ENCODE measurements at places on chromosomes 3 and 15.

DNA sequence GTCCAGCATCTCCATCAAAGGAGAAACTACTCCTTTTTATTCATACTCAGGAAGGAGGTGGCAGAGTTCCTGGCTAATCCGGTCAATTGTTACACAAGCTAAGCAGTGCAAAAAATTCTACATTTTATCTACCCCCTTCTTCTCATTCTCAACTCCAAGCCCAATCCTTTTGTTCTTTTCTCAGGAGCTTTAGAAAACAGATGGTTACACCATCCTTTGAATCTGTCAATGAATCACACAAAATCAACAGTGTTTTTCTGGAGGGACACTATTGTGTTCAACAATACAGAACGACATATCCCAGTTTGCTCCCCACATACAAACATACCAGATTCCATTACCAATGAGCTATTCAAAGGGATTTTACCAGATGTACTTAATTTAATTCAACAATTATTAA lies 362.1 kb downstream of the MAGI1 start:
- DNase-seq = no peak

DNA sequence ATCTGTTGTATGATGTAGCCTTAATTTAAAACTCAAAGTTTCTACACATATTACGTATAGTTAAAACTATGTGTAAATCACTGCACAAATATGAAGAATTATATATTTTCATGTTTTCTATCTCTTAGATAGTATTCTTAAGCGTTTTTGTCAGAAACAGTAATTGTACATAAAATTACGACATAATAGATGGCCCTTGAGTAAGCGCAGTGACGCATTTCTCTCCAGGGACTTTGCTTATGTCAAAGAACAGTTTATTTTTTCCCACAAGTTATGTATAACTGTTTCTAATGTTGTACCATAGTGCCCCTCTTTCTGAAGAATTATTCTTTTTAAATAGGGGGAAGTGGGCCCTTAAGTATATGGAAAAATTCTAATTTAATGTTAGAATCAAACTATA lies 934.0 kb downstream of the VGLL3 start:
- no peak for DNase-seq

- no peak for DNase-seq
Measured at GRCh38 chr3:191484461-191484860, 23.5 kb downstream of the PYDC2 start.

DNA sequence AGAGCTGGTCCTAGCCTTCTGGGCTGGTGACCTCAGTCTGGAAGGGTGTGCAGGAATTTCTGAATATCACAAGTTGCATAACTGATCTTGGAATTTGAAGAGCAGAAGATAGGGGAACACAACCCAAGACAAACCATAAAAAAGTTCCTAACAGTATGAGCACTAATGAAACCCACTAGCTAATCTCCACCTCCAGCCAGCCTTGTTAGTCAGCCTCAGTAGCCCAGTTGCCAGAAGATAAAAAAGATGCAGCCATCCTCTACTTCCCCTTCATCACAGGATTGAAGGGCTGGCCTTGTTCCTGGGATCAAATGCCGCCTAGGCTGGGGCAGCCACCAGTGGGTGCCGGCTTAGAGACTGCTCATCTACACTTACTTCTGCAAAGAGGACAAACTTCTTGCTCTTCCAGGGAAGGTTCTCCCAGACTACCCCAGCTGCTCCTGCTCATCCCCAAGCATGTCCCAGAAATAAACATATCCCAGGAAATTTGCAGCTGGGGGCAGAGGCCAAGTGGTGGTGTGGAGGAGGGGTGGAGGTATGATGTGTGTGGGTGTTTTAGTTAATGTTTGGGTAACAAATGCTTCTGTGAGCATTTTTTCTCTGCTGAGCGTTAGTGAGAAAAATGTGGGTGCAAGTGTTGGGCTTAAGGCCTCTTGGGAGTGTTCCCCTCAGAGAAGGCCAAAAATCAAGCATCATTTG lies 9.2 kb upstream of the ITGA11 start:
- DNase-seq = no peak

DNA sequence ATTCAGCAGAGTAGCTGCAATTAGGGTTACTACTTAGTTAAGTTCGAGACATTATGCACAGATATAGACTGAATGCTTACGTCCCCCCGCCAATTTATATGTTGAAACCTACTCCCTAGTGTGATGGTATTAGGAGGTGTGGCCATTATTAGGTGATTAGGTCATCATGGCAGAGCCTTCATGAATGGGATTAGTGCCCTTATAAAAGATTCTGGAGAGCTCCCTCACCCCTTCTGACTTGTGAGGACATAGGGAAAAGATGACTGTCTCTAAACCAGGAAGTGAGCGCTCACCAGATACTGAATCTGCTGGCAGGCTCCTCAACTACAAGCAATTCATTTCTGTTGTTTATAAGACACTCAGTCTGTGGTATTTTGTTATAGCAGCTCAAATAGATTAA lies 25.6 kb upstream of the TEX9 start:
- DNase-seq = no peak

DNA sequence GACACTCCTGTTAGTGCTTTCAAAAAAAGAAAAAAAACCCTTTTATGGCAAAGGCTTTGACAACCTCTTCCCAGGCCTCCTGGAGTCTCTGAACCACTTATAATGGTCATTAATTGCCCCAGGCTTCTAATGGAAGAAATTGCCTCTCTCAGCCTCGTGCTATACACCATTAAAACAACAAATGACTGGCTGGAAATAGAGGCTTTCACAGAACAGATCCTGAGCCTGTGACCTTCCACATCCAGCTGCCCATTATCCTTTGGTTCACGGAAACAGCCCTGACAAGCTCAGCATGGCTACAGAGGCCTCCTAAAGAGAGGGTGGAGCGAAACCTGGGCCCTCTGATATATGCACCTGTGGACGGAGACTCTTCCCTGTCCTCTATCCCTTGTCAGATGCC lies 26.8 kb upstream of the MKRN3 start:
- DNase-seq = no peak
